GM13976 (cell line): ENCODE measurements at places on chromosomes 1 and 21.
A peak's percentile ranks its signal among the peaks of the same experiment; 100 is the strongest.

- DNase-seq, result no peak
Observed at GRCh38 chr1:169124459-169124858, 18.0 kb downstream of the ATP1B1 start.

DNA sequence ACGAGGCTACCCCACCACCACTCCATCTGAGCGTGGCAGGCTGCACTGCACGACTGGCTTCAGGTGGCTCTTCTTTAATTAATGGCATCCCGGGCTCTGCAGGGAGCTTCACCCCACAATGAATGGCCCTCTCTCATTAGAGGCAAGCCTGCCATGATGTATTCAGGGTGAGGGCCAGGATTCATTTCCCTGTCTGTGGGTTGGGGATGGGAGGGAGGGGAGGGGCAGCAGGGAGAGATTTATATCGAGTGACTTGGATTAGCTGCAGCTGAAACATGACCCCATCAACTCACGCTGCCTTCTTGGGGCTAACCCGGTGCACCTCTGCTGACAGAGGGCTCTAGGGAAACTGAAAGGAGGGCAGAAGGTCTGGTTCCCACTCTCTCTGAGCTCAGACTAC is 54.2 kb downstream of the ERI3 start:
- DNase-seq, result no peak

DNA sequence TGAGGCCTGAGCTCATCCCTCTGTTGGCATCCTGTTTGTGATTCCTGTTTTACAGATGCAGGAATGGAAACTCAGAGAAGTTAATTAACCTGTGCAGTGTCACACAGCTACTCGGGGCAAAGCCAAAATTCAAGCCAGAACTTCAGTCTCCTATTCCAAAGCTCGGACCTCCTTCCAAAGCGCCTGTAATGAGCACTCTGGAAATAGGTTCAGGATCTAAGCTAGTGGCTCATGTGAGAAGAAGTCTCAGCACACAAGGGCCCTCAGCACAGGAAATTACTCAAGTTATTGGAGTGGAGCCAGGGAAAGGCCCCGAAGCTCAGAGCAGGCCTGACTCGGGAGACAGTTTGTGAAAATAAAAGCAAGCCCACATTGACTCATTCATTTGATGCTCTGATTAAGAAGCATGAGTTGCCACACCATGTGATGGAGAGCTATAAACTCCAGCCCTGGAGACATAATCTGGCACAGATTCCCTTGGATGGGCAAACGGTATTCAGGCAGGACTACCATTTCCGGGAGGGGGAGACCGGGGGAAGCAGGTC is 50.6 kb upstream of the LYST start:
- peak; percentile 81 for DNase-seq

- no peak for DNase-seq
Observed at GRCh38 chr1:237471377-237471776, 419.3 kb downstream of the ZP4 start.

DNA sequence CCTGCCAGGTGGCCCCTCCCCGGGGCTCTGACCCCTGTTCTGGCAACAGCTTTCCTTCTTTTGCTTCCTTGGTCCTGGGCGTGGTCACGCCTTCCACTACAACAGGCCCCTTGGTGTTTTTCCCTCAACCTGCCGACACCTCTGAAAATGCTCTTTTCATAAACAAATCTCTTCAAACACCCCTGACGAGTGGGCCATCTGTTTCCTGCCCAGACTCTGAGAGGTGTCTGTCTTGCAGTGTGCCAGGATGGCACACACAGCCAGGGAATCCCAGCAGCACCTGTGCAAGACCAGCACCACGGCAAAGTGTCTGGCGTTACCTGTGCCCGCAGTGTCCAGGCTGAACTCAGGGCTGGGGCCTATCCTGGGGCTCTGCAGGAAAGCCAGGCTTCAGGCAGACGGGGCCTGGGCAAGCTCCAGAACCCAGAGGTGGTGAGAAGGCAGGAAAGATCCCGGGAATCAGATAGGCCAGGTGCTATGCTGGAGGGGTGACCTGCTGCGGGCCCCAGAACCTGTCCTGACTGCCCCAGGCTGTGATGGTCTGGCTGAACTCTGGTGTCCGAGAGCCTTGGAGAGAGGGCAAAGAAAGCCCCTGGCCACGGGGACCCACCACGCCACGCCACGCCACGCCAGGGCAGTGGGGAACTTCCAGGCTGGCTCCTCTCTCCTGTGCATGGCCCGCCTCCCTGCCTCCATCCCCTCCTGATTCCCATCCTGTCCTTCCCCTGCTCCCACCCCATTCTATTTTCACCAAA is 88.9 kb downstream of the SIK1 start:
- no peak for DNase-seq

DNA sequence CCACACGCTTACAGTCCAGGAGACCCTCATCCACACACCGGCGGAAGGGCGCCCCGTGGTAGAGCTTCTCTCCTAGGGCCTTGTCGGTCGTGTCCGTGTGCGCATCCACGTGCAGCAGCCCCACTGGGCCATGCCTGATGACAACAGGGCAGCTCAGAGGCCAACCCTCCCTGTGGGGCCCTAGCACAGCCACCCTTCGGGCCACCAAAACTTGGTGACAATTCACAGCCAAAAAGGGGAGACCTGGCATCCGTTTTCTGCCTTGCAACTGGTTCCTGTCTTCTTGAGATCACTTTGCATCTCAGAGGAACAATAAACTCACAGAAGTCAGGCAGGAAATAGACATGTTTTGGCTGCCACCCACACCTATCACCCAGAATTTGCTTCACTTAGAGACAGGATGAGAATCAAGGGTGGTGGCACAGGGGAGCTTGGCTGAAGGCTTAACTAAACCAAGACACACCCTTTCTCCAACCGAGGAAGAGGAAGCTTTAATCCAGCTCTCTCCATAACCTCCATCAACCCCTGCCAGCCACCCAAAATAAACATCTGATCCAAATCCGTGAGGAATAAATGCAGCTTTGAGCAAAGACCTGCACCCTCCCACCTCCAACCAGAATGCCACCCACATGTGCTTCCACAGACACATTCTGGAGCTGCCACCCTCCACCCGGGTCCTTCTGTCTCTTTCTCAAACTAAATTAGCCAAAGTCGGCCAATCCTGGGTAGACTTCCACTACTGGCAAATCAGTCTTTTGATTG is 5.7 kb downstream of the AGMAT start:
- peak; percentile 62 for DNase-seq

DNA sequence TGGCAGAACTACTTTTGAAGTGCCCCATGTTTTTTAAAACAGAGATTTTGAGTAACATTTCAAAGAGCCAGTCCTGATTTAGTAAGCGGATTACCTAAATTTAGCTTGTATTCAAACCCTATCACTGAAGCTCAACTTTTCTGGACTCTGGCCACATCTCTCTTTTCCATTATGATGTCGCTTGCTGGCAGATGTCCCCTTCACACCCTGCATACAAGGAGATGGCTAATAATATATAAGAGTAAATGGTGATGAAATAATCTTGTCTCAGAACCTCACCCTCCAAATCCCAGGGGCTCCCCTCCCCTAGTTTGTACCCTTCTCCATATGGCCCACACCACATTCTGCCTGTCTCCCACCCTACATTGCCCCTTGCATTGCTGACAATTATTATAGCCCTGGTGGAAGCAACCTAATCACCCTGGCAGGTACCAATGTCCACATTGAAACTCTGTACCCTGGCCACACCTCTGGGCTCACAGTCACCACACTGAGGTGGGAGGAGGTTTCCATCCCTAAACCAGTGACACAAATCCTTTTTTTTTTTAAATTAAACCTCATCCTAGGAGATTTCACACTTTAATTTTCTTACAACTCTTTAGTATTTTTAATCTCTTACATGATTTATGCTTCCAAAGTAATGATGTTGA is 106.0 kb upstream of the SYT6 start:
- no peak for DNase-seq

DNA sequence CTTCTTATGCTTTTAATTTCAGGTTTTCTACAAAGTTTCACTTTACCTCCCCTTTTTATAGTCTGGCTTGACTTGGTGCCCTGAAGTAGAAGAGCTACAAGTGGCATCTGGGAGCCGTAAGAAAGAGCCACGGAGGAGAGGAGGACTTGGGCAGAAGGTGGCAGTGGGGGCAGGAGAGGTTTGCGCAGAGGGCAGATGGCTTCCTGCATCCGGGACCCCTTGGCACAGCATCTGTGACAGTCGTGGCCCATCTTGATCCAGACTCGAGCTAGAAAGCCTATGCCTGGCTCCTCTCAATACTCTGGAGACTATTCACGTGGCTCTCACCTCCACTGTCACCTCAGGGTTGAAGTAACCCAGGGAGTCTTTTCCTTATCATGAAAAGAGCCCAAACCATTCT is 169.1 kb downstream of the DYRK1A start:
- no peak for DNase-seq

GRCh38 chr1:101200513-101200912 is 36.3 kb upstream of the S1PR1 start:
- no peak for DNase-seq

GRCh38 chr1:26771643-26772321 is 16.0 kb upstream of the PIGV start:
- peak; percentile 49 for DNase-seq
